ENCODE measurements at places on chromosomes 12 and 14.

DNA sequence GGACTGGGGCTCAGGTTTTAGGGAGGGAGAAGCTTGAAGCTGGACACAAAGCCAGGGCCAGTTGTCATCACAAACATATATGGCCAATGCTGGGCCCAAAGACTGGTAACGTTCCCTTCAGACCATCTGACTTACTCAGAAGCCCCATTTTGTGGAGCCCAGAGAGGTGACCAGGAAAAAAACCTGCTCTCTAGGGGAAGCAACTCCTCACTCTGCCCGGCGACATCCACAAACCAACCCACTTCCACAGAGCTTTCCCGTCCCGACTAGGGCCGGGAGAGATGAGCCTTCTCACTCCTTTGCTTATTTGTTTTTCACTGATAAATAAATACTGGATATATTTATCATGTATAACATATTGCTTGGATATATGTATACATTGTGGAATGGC, 180.9 kb upstream of the RTL1 start:
- DNase-seq, result no peak

DNA sequence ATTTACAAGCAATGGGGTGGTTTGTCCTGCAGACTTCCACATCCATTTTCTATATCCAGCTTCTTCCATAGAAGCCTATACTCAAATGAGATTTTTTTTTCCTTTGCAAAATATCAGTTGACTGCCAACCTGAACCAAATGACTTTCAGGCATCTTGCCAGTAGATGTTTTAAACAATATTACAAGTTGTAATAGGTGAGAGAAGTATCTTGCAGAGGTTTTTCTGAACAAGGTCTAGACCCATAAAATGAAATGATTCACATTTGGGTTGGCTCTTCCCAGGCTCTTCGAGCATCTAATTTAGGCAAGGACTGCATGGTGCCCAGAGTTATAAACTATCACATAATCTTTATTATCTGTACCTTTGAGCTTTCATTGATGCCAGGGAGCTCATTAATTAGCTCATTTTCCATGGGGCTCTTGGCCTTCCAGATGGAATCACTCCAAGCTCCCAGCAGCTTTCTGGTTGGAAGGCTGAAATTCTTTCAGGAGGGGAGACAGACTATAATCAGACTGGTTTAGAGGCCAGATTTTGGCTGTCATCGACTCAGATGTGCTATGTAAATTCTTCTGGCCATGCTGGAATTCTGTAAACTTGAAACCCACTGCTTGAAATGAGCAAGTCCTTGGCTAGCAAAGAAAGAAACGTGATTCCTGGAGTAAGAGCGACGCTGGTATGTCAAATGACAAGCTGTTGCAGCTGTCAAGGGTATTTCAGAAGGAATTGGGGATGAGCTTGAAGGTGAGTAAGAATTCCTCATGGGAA, 32.2 kb upstream of the DICER1 start:
- no peak for DNase-seq

DNA sequence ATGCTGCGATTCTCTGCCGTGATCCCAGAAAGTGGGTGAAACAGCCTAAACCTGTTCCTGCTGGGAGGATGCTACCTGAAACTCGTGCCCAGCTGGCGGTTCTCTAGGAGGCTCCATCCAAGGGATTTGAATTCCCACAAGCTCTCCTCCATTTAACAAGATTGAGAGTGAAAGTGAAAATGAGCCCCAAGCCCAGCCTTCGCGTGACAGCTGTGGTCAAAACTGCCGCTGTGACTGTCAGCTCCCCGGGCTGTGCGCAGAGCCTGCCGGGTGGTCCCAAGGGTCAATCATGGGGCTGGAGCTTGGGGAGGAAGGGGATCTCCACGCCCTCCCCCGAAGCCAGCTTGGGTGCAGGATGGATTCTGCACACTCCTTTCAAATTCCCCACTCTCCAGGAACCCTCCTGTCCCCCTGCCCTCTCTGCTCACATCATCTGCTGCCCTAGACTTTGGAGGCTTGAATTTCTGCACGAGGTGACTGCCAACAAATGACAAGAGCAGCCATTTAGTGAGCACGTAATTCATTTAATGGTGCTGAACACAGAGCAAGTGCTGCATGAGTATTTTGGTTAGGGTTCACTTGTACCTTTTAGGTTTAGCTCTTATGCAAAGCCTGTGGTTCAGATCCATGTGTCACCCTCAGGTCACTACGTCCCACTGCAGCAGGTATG, 5.3 kb downstream of the ASB2 start:
- DNase-seq, result no peak

GRCh38 chr14:30961330-30961729, 64.1 kb upstream of the AP4S1 start:
- no peak for DNase-seq

DNA sequence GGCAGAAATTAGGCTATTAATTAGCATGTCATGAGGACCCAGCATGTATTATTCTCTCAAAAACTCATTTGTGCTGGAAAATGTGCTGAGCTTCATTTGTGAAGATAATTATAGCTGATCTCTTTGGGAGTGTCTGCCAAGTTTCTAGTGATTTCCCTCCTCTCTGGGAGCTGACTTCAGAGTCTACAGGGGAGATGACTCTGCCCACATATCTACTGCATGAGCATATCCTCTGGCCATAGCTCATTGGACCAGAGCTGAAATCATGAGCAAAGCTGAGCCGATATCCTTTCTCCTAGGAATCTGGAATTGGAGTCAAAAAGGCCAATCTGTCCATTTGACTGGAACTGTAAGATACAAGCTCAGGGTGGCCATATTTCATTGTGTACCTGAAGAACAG, 5.9 kb downstream of the CCDC198 start:
- no peak for DNase-seq

DNA sequence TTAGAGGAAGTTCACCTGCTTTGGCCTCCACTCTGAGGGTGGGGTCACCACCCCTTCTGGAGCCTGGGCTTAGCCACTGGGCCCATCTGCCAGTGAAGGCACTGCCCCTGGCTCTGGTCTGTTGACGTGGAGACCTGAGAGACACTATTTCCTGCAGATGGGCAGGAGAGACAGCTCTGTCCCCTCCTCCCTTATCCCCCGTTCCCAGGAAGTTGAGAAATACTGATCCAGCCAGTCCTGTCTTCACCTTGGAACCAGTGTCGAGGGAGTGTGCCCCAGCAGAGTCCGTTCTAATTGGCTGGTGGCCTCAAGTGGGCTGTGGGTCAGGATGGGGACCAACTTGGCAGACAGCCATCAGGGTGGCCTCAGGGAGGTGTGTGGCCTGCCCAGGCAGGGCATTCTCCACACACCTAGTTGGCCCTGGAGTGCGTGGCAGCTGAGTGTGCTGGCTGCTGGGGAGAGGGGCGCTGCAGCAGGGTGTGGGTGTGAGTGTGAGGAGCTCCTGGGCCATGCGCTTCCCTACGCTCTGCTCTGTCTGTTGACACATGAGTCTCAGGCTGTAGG, 25.4 kb downstream of the CLSTN3 start:
- DNase-seq, result no peak

- DNase-seq, result no peak
Measured at GRCh38 chr14:29475641-29476040, 452.0 kb downstream of the PRKD1 start.

GRCh38 chr12:104618691-104619090, 161.9 kb downstream of the CHST11 start:
- no peak for DNase-seq

DNA sequence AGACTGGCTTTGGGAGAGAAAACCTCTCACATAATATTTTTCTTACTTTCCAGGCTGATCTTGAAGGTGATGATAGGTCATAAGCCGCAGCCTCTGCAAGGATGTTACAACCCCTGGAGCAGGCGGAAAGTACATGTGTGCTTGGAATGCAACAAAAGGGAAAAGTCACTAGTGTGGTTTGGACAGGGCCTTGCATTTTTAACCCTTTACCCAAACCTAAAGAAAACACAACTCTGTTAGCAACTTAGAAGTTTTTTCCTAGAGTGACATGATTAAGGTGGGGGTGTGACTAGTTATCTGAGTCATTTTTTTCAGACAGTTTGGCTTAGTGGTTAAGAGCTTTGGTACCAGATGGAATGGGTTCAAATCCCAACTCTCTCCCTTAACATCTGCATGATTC, 97.0 kb downstream of the TMEM30B start:
- DNase-seq, result no peak

DNA sequence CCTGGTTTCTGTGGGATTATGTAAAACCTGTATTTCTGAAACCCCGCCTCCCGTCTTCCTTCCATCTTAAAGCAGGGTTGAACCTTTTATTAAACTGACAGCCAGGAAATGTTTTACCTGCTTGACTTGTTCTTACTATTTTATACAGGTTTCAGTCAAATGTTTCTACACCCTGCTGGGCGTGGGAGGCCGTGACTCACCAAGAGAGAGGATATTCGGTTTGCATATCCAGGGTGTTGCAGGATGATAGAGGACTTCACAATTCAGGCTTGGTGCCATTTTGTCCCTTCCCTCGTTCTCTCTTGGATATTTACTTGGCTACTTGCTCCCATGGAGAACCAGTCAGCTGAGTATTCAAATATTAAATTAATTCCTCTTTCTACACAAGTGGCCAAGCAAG, 69.7 kb downstream of the ARF6 start:
- DNase-seq, result no peak

DNA sequence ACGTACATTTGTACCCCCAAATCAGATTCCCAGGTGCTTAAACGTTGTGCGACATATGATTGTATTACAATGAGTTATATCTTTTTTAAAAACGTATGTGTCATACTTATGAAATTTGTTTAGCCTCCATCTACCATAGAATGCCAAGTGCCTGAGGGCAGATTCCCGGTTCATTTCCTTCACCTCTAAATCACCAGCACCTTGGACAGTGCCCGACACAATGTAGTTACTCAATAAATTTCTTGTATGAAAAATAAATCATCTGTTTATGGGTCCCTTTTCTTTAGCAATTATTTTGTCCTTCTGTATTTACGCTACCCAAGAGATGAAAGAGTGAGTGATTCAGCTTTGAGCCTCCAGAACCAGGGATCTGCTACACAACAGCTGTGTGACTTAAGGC, 157.4 kb downstream of the TBX5 start:
- DNase-seq, result no peak

DNA sequence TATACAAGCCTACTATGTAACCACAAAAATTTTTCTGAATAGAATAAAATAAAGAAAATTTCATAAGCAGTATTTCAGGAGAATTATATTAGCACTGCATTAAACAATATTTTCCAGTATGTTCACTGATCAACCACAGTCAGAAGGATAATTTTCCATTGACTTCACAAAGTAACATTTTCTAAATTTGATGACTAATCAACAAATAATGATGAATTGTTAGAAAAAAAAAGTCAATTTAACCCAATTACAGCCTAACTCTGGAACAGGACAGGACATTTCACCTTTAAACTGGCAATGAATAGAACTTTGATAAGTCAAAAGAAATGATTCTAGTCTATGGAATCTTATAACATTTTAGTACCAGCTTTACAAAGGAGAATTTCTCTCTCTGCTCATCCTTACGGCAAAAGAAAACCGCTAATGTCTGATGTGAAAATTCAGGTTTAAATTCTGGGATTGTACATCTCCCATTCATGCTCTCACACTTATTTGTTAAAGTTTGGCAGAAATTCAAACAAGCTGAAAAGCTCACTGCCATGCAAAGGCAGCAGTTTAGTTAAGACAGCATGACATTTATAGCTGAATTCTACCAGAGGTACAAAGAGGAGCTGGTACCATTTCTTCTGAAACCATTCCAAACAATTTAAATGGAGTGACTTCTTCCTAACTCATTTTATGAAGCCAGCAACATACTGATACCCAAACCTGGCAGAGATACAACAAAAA, 84.5 kb downstream of the MDGA2 start:
- no peak for DNase-seq

- no peak for DNase-seq
Measured at GRCh38 chr14:51548187-51548586, 103.5 kb upstream of the FRMD6 start.

GRCh38 chr12:3200814-3201233, 123.6 kb downstream of the TSPAN9 start:
- DNase-seq, result no peak

GRCh38 chr12:23209793-23210192, 584.8 kb downstream of the ETNK1 start:
- no peak for DNase-seq

DNA sequence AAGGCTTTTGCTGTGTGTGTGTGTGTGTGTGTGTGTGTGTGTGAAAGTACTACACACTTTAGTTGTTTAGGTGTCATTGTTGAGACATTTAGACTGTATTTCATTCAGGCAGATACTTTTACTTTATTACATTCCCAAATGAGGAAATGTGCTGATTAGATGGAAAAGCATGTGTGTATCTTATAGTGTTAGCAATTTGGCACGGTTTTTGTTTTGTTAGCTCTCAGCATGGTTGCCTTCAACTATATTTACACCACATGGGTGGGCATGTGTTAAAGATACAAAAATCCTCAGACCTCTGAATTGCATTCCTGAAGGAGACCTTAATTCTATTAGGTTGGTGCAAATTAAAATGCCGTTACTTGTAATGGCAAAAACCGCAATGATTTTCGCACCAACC, 879.5 kb downstream of the DIO2 start:
- no peak for DNase-seq

All from esophagus squamous epithelium (tissue), 5 donors.